CD4-positive, alpha-beta T cell (primary cell): ENCODE measurements at places on chromosomes 12 and 14.

DNA sequence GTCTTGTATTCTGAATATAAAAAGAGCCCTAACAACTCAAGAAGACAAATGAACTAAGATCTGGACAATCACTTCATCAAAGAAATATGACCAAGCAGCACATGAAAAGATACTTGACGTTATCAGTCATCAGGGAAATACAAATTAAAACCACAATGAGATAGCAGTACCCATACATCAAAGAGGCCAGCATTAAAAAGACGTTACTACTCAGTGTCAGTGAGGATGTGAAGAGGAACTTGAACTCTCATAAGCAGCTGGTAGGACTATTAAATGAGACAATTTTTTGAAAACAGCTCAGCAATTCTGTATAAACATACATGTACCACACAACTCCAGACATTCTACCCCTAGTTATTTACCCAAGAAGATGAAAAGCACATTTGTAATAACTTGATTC is 55.9 kb downstream of the FERMT2 start:
- DNase-seq: no peak

GRCh38 chr12:83322809-83323208 is 636.1 kb downstream of the TMTC2 start:
- no peak for DNase-seq

- DNase-seq: no peak
Measured at GRCh38 chr12:1629338-1630132, 504 bp downstream of the WNT5B start.

GRCh38 chr12:1878214-1878613 is 40.2 kb downstream of the CACNA2D4 start:
- DNase-seq: no peak

- DNase-seq: no peak
Measured at GRCh38 chr14:97921296-97921695, 1124.1 kb downstream of the VRK1 start.

GRCh38 chr12:130613131-130613530 is 103.0 kb downstream of the RIMBP2 start:
- no peak for DNase-seq

DNA sequence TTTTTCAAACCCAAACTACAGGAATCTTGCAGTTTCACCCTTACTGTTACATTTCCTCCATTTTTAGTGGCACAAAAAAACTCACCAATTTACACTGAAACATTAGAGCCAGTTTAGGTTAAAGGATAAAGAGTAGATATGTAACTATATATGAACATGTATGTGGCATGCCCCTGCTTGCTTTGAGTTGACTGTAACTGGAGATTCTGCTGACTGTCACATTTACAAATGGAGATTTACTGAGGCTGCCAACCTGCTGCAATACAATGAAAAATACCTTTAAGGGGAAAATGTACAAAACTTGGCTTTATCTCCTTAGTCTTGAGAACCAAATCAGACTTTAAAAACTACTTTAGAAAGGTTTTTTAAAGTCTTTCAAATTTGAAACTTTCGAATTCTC is 28.3 kb downstream of the STON2 start:
- DNase-seq: no peak

DNA sequence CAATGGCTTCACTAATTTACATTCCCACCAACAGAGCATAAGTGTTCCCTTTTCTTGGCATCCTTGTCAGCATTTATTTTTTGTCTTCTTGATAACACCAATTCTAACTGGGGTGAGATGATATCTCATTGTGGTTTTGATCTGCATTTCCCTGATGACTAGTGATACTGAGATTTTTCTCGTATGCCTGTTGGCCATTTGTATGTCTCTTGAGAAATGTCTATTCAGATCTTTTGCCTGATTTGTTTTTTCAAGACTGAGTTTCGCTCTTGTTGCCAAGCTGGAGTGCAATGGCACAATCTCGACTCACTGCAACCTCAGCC is 4.7 kb upstream of the PLD4 start:
- DNase-seq: no peak

GRCh38 chr14:69042787-69043444 is 63.8 kb upstream of the ACTN1 start:
- no peak for DNase-seq

GRCh38 chr12:17550011-17550410 is 540.0 kb downstream of the RERGL start:
- DNase-seq: no peak

GRCh38 chr14:38290601-38291188 is 34.8 kb upstream of the CLEC14A start:
- no peak for DNase-seq

GRCh38 chr14:69156224-69156623 is 3.3 kb upstream of the DCAF5 start:
- DNase-seq: no peak

DNA sequence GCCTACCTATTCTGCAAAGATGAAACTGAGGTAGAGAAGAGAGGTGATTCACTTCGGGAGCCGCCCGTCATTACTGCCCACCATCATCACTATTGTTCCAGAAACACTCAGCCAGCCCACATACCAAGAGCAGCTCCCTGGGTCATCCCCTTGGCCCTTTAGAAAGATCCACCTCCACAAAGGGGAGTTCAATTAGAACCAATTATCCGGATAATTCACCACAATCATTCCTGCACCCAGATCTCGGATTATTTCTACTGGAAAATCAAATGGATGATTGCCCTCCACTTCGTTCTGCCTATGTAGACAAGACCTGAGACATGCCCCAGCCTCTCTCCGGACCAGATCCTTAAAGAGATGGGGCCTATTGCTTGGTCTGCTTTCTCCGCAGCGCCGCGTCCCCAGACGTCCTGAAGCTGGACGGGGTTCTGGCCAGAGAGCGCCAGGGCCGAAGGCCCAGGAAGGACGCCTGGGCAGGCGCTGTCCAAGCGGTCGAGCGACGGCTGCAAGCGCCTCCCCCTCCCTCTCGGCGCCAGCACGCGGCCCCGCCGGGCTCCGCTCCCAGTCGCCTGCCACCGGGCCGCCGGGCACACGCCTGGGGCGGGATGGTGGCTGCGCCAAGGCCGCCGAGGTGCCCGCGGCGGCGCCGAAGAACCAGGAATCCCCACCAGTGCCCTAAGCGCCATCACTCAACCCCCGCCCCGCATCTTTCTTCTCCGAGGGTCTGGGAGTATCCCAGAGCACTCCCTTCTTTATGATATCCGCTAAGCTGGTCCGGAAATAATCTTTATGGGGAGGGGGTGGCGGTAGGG is 1.3 kb upstream of the ASCL1 start:
- DNase-seq: no peak

GRCh38 chr12:10554756-10555481 is 49.2 kb downstream of the EIF2S3B start:
- peak; percentile 67 for DNase-seq

DNA sequence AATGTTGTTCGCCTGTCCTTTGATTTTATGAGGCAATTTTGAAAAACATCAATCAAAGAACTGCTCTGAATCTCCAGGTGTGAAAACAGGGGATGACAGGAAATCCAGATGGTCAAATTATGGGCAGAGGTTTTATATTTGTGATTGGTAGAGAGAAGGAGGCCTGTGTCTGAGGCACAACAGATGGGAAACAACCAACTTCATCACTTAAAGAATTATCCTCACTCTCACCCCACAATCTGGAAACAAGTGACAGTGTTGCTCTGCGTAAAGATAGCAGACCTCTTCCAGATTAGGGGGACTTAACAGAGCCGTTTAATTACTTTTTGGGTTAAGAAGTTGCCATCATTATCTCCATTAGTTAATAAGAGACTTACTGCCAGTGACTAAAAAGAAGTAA is 64.1 kb upstream of the EGLN3 start:
- DNase-seq: no peak

- no peak for DNase-seq
Measured at GRCh38 chr12:128259556-128260070, 7.4 kb upstream of the TMEM132C start.

- no peak for DNase-seq
Measured at GRCh38 chr14:77025744-77026165, 2.8 kb downstream of the IRF2BPL start.

- no peak for DNase-seq
Measured at GRCh38 chr12:7784701-7785100, 4.5 kb upstream of the NANOG start.

GRCh38 chr14:52413729-52414408 is 99.8 kb downstream of the PTGER2 start:
- no peak for DNase-seq

- DNase-seq: no peak
Measured at GRCh38 chr12:113086249-113087164, 30.0 kb downstream of the DTX1 start.

GRCh38 chr12:27987331-27987730 is 14.8 kb upstream of the PTHLH start:
- no peak for DNase-seq

DNA sequence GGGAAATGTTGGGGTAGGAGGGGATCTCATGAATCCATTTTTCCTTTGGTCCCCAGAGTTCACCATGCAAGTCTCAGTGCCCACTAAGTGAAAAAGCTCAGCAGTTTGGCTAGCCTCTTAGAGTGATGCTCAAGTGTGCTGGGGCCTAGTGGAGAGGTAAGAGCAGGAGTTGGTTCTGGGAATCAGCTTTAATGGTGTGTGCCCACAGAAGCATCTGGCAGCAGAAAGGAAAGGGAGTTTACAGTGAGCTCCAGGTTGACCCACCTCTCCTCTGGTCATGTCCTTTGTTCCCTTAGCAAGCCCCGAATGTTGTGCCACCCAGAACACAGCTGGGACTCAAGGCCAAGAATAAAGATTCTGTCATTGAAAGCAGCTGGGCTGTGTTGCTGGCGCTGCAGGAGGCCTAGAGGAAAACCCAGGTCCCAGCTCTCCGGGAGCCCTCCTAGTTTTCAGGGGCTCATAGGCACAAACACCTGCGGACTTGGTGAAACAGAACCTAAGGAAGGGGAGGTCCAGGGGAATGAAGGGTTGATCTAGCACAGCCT is 320.8 kb downstream of the ZFP36L1 start:
- DNase-seq: no peak

- DNase-seq: no peak
Measured at GRCh38 chr12:31494455-31494854, 96.5 kb downstream of the DENND5B start.

GRCh38 chr14:91055016-91055415 is 5.4 kb downstream of the RPS6KA5 start:
- DNase-seq: no peak

DNA sequence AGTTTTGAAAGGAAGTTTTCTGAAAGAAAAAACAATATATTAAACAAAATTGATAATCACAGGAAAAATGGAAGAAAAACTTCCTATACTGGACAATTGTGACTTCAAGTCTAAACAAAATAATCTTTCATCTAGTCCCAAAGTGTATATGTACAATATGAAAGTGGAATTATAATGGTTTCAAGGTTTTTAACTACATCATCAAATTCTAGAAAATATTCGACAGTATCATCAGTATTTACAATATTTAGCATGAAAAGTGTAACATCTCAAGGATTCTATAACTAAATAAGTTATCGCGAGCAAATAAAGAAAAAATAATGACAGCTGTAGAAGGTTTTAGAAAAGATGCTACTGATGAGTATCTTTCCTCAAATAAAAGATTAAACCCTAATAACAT is 310.9 kb upstream of the LRFN5 start:
- DNase-seq: no peak

DNA sequence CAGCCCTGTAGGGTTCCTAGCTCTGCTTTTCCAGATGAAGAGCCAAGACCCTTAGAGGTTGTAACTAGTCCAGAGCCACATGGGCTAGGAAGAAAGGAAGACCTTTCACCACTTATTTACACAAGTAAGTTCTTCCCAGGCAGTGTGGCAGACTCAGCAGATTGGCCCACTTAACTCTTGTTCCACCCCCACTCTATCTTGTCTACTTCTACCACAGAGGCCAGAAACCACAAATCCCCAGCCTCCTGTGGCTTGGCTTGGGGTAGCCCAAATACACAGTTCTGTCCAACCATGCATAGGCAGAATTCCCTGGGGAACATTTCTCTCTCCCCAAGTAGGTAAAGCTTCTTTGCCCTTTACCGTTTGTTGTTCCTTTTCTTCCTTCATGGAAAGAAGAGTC is 383.5 kb downstream of the RGS6 start:
- DNase-seq: no peak

GRCh38 chr12:124841558-124841945 is 22.1 kb downstream of the SCARB1 start:
- no peak for DNase-seq

- no peak for DNase-seq
Measured at GRCh38 chr14:23296012-23296777, 6.5 kb downstream of the PPP1R3E start.

DNA sequence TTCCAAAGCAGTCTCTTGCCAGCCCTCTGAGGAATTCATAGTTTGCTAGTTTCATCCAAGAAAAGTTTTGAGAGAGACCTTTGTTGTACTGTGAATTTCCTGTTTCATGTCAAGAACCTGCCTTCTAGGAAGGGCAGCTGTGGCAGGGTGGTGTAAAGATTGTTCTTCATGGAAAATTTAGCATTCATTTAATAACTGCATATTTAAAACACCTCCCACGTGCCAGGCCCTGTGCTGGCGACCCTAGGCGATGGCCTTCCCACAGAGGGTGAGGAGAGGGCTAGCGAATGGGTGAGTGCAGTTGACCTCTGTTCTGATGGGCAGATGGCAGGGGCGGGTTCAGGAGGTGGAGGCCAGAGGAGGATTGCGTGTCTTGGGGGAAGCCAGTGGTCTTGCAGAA is 43.2 kb downstream of the MLXIP start:
- DNase-seq: no peak

DNA sequence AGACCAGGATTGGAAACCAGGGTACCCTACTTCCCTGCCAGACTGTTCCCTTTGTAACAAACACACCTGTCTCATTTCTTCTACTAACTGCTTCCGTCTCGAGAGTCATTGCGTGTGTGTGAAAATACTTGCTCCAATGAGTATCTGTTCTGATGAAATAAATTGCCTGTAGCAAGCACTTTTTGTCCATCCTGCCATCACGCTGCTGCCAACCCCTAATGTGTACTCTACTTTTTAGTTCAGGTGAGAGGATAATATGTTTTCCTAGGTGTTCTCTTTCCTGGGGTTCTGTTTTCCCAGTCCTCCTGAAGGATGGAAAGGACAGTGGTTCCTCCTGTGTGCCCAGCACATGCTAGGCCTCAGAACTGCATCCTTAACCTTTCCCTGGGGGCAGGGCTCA is 1.0 kb downstream of the TUNAR start:
- no peak for DNase-seq

DNA sequence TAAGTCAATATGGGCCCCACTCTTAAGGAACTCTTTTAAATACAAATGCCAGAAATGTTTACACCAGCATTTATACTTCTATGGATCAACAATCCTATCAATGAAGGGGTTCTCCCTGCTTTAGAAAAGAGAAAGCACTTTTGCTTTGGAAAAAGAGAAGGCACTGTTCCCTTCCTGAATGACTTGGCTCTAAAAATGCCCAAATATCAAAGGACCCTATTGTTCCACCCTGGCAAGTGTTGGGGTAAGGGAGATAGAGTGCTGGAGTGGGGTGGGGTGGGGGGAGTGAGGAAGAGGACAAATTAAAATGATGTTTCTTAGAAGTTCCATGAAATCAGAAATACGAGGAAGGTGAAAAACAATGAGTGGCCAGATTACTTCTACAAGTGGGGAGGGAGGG is 131.6 kb upstream of the GRIN2B start:
- no peak for DNase-seq

GRCh38 chr12:131449027-131449426 is 261.9 kb upstream of the SFSWAP start:
- DNase-seq: no peak

GRCh38 chr12:45587012-45587411 is 142.5 kb upstream of the ARID2 start:
- DNase-seq: no peak
